Non-pigmented ciliary epithelial cell (primary cell): ENCODE measurements at places on chromosomes 12 and 14.

GRCh38 chr14:90299408-90299807, 32.3 kb downstream of the NRDE2 start:
- DNase-seq = no peak

DNA sequence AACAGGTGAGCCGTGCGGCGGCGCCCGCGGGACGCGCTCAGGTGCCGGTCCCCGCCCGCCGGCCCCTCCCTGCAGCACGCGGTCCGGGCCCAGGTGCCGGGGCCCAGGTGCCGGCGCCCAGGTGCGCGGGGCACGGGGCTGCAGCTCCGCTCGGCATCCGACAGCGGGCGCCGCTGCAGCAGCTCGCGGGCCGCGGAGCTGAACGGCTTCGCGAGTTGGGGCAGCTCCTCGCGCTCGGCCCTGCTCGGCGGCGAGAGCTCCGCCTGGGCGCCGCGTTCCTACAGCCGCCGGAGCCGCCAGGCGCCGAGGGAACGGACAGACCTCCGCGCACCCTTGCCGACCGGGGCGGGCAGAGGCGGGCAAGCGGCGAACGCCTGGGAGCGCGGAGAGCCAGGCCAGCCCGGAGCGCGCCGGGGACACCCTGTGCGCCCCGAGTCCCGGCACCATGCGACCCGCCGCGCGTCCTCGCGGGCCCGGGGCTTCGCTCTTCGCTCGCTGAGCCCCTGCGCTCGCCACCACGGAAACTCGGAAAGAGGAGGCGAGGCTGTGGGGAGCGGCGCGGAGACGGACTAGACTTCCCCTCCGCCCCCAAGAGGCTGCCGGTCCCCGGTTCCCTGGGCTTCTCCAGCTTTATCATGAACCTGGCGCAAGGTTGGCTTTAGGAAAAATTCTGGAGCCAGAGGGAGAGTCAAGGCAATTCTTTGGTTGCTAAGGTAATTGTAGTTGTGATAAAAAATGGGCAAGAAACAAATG, at the start of gene RGS6:
RGS6 (plus strand) TSS at position 201 of the 753 bp plus-strand sequence.
- no peak for DNase-seq

DNA sequence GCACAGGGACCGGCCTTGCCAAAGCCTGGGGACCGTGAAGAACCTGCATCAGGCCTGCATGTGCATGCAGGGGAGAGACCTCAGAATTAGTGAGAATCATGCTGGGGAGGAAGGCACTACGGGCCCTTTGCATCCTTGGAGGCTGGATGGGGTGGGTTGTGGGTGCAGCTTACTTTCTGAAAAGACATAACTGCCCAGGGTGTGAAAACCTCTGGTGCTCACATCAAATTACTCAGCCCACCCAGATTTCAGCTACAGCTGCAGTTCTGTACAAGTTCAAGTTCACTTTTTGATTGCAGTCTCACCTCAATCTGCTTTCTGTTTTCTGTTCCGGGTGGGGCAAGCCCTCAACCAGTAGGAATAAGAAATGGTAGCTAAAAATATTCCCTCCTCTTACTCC, 130.6 kb downstream of the SLC15A4 start:
- DNase-seq = no peak

- DNase-seq = no peak
These were observed 350.1 kb downstream of the CCDC91 start for GRCh38 chr12:28540324-28540714.

DNA sequence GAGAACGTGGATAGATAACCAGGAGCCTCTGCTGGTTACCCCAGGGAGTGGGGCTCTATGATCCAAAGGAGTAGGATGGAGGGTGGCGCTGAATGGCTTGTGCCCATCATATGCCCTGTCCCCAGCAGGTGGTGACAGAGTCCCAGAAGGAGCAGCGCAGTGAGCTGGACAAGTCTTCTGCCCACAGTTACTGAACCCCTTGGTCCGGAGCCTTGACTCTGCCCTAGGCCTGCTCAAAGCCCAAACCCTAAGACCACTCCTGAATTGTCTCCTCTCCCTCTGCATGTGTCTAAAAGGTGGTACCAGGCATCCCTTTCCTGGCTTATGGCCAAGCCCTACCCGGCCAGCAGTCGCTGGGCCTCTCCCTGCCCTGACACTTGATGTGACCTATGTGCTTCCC, 3.2 kb downstream of the PRPH start:
- no peak for DNase-seq

DNA sequence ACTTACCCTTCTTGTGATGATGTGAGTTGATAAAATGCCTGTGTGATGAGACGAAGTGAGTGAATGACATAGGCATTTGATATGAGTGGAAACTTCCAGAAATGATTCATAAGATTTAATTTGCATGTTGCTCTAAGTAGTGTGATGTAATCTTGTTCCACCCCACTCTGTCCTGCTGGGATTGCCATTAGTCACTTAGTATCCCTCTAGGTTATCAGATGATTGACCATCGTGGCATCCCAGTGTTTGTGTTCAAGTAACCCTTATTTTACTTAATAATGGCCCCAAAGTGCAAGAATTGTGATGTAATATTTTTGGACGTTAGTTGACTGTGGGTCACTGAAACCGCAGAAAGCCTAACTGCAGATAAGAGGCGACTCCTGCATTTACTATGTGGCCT, 214.4 kb upstream of the DIO2 start:
- DNase-seq = peak; percentile 99

- DNase-seq = no peak
These were observed 18.6 kb downstream of the GPRC5A start for GRCh38 chr12:12909995-12910420.

DNA sequence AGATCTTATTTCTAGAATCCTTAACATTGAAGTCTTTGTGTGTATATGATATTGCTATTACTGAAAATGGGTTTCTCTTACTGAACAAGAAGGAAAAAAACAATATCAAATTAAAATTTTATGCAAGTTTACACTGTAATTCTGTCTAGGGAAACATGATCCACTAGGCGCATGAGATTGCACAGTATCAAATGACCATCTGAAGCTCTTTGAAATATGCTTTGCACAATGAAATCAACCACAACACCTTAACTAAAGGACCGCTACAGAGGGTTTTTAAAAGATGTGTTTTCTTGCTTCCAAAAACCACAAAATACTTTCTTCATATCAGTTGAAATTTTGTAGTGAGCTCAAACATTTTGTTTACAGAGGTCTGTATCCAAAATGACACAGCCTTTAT, 15.1 kb upstream of the KERA start:
- no peak for DNase-seq

GRCh38 chr12:5881666-5882065, 63.4 kb downstream of the ANO2 start:
- DNase-seq = no peak

- DNase-seq = no peak
These were observed 49.8 kb downstream of the NTN4 start for GRCh38 chr12:95740751-95741150.

DNA sequence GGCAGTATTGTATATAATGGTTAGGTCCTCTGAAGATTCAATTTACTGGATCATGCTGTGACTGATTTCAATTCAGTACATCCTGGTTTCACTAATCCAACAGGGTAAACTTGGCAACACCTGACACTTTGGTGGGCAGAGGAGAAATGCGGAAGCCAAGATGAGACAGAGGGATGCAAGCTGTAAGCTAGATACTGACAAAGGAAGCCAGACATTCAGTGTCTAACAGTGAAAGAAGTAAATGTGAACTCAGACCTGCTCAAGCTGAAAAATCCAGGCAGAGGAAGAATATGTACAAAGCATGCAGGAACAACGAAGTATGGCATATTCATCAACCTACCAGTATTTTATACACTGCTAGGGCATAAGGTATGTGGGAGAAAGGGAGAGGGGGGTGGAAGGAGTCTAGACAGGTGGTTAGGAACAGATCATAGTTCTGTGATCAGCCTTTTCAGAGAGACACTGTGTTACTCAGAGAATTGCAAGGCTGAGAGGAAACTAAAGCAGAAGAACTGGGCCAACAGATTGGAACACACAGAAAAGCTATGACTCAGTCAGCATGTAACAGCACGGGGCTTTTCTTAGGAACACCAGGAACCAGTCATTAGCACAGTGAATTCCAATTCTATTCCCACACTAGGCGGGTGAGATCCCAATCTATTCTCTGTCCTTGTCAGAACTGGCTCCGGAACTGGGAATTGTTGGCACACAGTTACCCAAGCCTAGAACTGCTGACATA, 40.3 kb downstream of the NELL2 start:
- DNase-seq = peak; percentile 1

- no peak for DNase-seq
These were observed 81.1 kb downstream of the SLC24A4 start for GRCh38 chr14:92404018-92404417.

DNA sequence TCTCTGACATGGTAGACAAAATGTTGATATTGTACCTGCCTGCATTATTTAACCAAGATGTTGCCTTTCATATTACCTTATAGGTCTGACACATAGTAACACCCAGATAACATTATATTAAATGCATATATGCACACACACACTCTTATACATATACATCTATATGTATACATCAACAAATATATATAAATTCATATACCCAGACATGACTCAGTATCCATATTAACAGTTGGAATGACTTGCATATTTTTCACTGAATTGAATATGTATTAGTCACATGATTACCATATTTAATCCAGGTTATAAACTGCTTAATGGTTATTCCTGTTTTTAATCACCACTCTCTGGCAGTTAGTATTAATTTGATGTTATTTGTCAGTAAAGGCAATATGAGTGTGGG, 85.2 kb downstream of the PAX9 start:
- no peak for DNase-seq
